ENCODE measurements at places on chromosomes 7 and 10. TPM values are rescaled to one million over a fixed set of nuclear protein-coding genes. Genes with fewer than 3 reads are reported as not detected.

Gene VGF
- polyA plus RNA-seq = 0.10 TPM

Gene SLC26A5
- not detected for polyA plus RNA-seq

Gene FASTK
- 251 TPM for polyA plus RNA-seq

Gene ZNF716
- not detected for polyA plus RNA-seq

Gene ZNF37A
- polyA plus RNA-seq = 9.0 TPM

Gene NKX2-3
- not detected for polyA plus RNA-seq

Gene LRRTM3
- not detected for polyA plus RNA-seq
